ENCODE measurements at places on chromosomes 2 and 18. TPM values are rescaled to one million over a fixed set of nuclear protein-coding genes. Genes with fewer than 3 reads are reported as not detected.

The ZFAND2B gene
- 15.9 TPM for total RNA-seq

DNA sequence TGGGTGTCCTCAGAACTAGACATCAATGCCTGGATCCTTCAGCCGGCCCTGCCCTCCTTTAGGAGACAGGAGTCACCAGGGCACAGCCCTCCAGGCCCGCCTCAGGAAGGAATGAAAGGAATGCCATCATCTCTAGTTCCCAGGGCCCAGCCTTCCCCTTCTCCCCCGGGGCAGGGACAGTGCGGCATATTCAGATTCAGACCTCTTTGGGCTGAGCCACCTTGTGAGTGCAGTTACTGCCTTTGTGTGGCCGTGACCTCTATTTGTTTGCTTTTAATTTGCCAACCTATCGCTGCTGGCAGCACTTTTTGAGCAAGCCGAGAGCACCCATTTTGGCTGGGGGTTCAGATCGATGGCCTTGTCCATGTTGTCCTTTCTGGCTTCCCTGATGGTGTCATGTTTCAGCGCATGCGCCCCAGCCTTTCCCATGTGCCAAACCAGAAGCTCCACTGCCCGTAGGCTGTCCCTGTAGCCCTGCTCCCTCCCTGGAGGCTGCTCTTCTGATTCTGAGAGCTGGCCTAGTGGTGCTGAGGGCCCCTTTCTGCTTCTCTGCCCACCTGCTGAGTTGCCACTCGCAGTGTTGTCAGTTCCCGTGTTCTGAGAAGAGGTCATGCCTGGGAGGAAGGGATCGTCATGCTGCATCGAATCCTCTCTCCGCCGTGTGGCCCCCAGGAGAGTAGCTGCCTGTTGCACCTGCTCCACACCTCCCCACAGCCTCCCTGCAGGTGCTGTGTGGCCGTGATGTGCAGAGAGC is 10.9 kb downstream of the ANKRD23 start:
- no peak for DNase-seq

The CXCR1 gene
- not detected for total RNA-seq

- no peak for DNase-seq
Measured at GRCh38 chr18:23811176-23811575, 121.9 kb downstream of the LAMA3 start.

DNA sequence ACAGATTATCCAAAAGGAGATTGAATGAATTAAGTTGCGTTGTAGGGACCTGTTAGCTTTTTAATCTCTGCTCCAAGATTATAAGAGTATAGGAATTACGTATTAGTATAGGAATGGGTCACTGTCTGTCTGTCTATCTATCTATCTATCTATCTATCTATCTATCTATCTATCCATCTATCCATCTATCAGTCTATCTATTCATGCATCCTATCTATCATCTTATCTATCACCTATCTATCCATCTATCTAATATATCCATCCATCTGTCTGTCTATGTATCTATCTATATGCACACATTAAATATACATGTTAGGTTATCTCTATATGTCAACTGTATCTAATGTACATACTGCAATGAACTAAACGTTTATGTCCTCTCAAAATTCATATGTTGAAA is 255.8 kb downstream of the LPIN1 start:
- DNase-seq: no peak

DNA sequence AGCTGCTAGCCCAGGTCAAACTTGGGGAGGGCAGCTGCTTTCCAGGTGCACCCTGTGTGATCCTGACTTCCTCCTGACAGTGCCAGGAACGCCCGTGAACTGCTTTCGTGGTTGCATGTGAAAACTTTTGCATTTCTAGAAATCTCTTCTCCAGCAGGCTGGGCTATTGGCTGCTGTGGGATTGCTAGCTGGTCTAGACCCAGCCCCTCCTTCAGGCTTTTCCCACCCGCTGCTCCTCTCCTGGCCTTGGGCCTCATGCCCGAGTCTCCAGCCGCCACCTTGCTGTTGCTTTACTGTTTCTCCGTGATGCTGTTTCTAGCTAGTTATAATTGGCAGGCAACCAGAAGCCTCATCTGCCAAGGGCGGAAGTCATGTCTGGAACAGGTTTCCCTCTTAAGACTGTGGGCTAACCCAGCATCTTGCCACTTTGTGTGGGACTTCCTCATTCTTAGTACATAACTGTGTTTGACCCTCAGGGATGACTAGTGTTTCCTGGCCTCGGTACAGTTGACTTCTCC is 27.0 kb upstream of the MGAT4A start:
- peak; percentile 16 for DNase-seq

DNA sequence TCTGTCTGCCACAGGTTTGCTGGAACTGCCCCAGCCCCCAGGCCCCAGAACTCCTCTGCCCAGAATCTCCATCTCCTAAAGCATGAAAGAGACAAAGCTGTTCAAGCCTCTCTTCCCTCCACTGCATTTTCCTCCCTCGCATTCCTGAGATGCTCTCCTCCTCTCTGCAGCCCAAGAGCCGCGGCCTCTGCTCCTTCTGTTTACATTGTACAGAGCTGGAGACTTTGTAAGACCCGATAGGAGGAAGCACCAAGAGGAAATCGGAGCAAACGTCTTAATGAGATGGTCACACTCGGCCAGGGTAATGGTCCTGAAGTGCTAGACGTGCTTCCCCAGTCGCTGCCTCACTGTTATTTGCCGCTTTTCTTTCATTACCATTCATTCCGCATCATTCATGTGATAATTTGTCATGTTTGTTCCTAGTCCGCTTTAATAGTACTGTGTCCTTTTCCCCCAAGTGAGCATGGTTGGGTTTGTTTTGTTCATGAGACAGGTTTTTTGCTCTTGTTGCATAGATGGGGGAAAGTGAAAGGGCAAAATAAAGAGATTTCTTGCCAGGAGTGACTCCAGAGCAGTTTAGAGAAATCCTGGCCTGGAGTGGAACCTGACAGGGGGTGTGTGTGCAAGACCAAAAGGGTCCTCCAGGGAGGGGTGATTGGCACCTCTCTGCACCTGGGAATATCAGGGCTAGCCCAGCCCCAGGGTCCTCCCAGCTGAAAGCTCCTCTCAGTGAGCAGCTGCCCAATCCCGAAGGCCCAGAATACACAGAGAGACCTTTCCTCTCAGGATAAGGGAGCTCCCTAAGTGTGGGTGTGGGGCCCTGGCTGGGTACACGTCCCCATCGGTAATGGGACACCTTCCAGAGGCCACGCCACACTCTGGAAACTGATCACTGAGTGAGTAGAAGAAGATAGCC is 44.9 kb upstream of the ID2 start:
- DNase-seq: no peak

GRCh38 chr2:150485871-150486538 is 1.5 kb downstream of the RND3 start:
- peak; percentile 80 for DNase-seq

GRCh38 chr18:45621061-45621511 is 5.8 kb downstream of the SLC14A2 start:
- DNase-seq: peak; percentile 50

- no peak for DNase-seq
Measured at GRCh38 chr2:237900891-237901831, 41.7 kb downstream of the RAMP1 start.

The CNDP2 gene
- 68.5 TPM for total RNA-seq

- DNase-seq: no peak
Measured at GRCh38 chr2:237322564-237322963, 91.4 kb downstream of the COL6A3 start.

DNA sequence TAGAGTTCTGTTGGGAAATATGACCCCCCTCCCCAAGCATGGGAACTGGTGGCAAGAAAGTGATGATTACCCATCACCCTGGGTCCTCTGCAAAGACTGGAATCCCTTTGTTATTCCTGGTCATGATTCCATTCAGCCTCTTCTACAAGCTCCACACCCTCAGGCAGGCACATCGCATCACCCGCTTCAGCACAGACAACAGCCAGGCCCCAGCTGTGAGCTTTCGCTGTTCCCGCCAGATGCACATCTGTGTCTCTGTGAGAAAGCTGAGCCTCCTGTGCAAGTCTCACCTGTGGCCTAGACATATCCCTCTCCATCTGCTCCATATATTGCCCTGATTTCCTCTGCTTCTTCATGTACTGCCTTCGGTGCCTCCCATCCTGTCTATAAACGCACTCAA is 368.0 kb upstream of the RAB6C start:
- no peak for DNase-seq

The LYPD6B gene
- total RNA-seq: not detected

GRCh38 chr2:64792300-64792699 is 138.6 kb upstream of the SERTAD2 start:
- DNase-seq: peak; percentile 80

The PTCD3 gene
- 58.9 TPM for total RNA-seq
